Left cardiac atrium (tissue), 4 donors: ENCODE measurements at places on chromosomes 3 and 15. TPM values are rescaled to one million over a fixed set of nuclear protein-coding genes. Genes with fewer than 3 reads are reported as not detected.
A peak's percentile ranks its signal among the peaks of the same experiment; 100 is the strongest.

GRCh38 chr3:54850484-54851018 is 77.3 kb downstream of the LRTM1 start:
- no peak for DNase-seq

DNA sequence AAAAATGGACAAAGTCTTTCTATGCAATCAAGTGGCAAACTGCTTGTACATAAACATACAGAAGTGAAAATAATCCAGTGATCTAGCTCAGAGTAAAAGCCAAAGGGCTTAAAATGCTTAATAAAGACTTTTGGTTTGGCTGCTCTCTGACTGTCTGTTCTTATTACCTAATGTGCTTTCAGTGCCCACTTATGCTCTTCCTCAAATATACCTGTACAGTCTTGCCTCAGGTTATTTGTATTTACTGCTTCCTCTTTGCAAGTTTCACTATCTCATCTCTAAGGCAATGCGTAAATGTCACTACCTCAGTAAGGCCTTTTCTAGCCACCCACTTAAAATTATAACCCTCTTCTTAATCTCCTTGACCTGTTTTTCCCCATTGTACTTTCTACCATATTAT is 171.8 kb downstream of the EPHA6 start:
- DNase-seq: no peak

IL17RB gene
- 2.6 TPM for total RNA-seq

DNA sequence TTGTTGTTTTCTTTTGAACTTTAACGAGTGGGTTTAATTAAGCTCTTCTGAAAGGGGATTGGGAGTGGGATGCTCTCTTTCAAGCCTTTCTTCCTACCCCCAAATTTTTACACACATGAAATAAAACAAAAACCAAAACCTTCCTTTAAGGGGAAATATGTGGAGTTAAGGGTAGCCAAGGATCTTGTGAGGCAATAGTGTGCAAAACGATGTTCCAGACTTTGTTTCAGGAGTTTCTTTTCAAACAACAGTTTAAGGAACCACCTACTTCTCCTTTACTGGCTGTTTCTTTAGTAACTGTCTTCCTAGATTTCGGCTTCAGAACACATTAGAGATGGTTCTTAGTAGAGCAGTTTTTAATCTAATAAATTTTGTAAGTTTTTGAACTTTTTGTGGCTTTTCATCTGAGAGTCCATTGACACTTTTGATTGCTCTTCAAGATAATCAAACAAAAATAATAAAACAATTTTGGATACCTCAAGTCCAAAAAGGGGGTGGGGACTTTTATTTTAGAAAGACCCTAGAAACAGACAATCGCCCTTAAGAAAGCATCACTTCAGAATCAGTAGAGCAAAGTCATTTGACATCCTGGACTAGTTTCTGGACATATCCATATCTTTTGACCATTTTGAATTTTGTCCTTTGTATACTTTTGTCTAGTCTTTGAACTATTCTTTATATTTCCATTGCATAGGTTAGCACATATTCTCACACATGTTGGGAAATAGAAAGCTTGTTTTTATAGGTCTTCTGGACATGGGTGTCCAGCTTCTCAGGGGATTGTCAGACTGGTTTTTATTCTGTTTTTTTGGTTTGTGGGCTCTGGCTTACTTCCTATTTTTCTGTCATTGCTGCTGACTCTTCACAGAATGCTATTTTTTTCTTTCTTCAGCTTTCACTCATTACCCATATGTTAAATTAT is 6.0 kb downstream of the DIPK2A start:
- no peak for DNase-seq

GHRL gene
- total RNA-seq: 0.60 TPM

OR5AC2 gene
- not detected for total RNA-seq

GRM2 gene
- total RNA-seq: 0.50 TPM

GRCh38 chr3:181564222-181564621 is 147.5 kb upstream of the SOX2 start:
- DNase-seq: no peak

GRCh38 chr3:104846270-104846669 is 520.4 kb upstream of the ALCAM start:
- no peak for DNase-seq

DNA sequence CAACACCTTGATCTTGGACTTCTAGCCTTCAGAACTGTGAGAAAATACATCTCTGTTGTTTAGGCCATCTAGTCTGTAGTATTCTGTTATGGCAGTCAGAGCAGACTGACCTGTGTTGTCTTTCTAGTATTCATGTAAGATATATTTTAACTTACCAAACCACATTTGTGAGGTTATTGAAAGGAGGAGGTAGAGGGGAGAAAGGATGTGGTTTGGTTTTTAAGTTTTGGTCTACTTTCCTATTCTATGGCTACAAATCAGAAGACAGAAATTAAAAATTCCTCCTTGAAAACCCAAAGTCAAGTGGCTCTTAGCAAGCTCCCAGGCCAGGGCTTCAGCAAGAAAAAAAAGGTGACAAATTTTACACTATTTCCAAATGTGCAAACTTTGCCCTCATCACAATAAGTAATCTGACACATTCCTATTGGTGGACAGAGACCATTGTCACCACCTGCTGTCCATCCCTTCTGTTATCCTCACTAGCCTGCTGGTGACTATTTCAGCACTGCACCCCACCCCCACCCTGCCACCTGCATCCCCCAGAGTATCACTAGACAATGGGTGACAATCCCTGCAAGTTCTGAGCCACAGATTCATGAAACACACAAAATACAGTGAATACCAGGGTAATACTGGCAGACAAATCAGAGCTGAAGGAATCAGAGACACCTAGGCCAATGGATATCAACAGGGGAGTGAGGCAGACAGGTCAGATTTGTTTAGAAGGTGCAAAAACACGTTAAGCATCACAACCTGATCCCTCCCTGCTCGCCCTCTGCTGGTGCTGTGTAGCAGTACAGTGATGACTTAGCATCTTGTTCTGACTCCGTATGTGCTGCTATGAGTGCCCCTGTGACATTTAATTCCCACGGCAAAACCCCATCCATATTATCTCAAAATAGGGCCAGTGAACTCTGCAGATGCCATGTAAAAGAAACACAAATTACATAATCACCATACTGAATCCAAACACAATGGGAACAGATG is 79.0 kb upstream of the DCLK3 start:
- no peak for DNase-seq

- DNase-seq: no peak
Measured at GRCh38 chr3:152443212-152444023, 174.7 kb downstream of the MBNL1 start.

MCF2L2 gene
- total RNA-seq: 1.1 TPM

- DNase-seq: no peak
Measured at GRCh38 chr3:33174095-33174494, 44.5 kb downstream of the SUSD5 start.

- DNase-seq: peak; percentile 63
Measured at GRCh38 chr3:150349314-150350097, 58.6 kb upstream of the TSC22D2 start.

LMAN1L gene
- 72.9 TPM for total RNA-seq

DNA sequence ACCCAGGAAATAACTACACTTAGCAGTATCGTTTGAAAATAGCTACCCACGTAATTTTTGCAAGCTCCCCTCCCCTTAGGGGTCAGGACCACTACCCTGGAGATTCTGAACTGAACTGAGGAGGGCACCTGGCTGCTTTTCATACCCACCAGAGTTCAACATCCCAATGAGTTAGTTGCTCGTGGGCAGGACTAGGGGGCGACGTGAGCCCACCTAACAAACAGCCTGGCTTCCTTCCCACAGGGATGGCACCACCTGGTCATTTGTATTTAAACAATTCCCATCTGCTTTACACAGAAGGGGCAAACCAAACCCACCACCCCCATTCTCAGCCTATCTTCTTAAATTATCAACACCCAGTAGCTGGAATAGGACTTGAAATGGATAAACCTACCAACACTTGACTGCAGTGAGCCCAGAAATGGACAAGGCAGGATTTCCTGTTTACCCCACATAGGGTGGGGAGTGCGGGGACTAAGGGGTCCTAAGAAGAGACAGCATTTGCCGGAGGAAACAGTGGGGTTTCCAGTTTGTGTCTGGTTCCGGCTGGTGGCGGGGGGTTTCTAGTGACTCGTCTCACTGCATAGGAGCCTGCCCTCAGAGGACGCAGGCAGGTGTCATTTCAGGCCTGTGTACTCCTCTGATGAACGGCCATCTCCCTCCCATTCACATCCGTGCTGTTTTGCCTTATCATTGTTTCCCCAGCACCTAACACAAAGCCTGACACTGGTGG is 11.6 kb upstream of the VGLL4 start:
- no peak for DNase-seq

GRCh38 chr15:97177151-97177577 is 783.3 kb upstream of the ARRDC4 start:
- DNase-seq: no peak

- DNase-seq: no peak
Measured at GRCh38 chr3:190528706-190529105, 14.8 kb downstream of the IL1RAP start.

DNA sequence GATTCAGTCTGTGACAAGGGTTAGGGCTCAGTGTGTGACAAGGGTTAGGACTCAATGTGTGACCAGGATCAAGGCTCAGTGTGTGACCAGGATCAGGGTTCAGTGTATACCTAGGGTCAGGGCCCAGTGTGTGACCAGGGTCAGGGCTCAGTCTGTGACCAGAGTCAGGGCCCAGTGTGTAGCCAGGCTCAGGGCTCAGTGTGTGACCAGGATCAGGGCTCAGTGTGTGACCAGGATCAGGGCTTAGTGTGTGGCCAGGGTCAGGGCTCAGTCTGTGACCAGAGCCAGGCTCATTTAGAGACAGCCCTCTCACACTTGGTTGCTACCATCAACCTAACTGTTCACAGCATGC is 24.2 kb downstream of the LOXL1 start:
- no peak for DNase-seq

DNA sequence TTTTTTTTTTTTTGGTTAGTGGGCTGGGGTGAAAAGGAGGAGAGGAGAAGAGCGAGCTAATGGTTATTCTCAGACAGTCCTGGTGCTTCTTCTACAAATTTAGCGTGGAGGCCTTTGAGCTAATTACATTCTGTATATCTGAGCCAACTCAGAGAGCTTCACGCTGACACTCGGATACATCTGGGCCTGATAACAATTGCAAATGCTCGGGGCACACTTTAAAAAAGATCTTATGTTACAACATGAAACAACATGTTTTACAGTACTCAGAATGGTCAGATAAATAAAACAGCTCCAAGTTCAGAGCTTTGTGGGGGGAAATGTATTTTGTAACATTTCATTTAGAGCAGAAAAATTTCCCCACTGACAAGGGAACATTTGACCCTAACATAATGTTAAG is 966.9 kb upstream of the NR2F2 start:
- no peak for DNase-seq

DNA sequence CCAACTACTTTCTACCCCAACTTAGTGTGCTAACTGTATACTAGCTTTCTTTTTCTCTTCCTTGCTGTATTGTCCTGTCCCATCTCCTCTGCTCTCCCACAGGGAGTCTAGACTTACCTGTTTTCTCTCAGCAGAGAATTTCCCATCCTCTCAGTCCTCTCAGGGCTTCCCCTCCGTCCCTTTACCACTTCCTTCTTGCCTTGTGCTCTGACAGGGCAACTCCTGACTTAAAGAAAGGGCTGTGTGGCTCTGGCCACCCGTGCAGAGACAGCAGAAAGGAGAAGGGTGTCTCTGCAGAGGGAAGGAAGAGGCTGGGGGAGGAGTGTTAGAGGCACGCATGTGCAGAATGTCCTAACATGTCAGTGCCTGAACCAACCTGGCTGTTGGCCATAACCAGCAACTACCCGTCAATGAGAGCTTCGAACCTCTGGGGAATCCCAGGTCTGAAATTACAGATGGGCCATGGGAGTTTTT is at the start of gene GCSAM:
GCSAM (minus strand) TSS at position 274 of the 474 bp plus-strand sequence; CDS start at position 146, 128 bp downstream.
- DNase-seq: peak; percentile 39

XCR1 gene
- total RNA-seq: 0.08 TPM

GRCh38 chr15:39388118-39388517 is 192.8 kb upstream of the THBS1 start:
- no peak for DNase-seq

DNA sequence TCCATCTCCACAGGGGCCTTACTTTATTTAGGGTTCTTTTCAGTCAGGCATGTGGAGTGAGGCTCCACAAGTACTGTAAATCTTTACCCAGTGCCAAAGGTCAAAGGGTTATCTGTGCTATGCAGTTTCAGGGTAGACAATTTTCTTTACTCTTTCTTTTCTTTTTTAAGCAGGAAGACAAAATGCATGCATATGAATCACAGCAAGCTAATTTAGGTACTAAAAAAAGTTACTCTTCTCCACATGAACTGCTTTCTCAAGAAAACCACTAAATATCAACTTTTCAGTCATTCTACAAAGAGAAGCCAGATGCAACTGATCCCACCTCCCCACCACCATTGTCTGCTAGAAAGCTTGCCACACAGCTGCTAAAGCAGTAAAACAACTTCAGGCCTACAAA is 73.3 kb upstream of the PYGO1 start:
- DNase-seq: no peak

GRCh38 chr3:49166752-49167556 is 823 bp upstream of the CCDC71 start:
- DNase-seq: no peak

DNA sequence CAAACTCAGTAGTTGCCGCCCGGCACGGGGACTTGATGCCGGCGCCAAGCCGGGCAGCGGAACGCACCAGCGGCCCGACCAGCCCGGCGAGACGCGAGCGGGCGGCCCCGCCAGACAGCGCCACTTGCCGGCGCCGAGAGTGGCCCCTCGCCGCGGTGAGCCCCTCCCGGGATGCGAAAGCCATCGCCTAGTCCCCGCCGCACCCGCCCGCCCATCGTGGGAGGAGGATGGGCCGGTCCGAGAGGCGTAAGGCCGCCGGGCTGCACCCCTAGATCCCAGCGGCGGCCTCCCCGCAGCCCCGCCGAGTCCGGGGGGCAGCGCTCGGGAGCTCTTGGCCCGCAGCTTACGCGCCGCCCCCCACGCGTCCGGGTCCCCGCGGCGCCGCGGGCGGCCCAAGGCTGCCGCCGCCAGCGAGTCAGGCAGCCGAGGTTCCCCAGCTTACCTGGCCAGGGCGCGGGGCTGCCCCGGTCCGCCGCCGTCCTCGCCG is 609 bp downstream of the GOLGA8A start:
- peak; percentile 39 for DNase-seq

DNA sequence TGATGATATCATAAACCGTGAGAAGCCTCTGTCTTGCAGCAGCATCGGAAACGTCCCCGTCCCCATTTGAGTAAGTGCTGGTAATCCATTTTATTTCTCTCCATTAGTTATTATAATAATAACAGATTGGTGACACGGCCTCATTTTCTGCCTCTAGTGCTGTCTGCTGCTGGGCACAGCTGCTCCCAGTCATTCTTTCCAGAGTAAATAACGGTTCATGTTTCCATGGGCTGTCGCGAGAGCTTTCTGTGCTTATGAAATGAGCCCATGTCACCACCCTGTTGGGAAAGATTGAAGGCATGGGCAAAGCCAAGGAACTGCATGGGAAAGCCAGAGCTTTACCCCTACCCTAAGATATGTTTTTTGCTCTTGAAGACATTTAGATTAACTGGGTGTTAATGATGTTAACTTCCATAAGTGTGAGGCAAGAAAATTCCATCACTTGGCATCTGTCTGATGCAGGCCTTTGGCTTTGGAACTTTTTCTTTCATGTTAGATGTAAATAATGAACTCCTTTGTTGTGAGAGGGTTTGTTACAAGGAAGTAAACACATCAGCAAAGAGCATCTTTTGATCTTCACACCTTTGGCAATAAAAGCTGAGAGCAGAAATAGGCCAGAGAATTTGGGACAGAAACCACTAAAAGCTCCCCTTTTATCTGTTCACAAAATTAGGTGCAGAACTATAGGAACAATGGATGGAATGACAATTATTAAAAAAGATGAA is 141.8 kb downstream of the FILIP1L start:
- no peak for DNase-seq
